ENCODE measurements at places on chromosomes 7 and 10.

DNA sequence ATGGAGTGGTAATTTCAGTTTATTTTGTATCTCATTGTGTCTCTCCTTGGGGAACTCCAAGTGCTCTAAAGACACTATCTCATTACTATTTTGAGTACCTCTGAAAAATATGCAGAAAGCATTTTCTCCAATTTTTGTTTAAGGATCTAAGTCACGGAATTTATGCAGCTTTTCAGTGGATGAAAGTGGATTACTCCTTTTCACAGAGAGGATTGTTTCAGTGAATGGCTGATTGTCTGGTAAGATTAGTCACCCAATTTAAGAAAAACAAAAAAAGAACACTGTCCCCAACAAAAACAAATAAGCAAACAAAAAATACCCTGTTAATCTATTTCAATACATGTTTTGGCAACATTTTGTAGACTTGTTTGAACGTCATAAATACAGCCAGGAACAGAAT, 338.3 kb upstream of the TEX47 start:
- no peak for DNase-seq

GRCh38 chr7:151616443-151617213, 96.9 kb upstream of the RHEB start:
- no peak for DNase-seq

DNA sequence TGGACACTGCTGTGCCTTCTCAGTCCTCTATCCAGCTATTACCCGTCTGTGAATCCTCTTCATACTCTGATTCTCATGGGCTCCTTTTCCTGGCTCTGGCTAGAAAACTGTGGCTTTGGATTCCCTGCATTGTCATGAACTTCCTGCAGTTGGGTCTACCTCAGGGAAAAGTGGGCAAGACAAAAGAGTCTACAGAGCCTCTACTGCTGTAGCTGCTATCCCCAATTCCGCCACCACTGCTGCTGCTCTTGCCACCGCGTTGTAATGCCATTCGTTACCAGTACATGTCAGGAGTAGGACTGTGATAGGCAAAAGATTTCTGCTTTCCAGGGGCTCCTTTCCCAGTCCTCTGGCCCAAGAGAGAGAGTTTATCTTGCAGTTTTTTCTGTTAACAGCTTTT, 23.9 kb upstream of the PPP1R17 start:
- no peak for DNase-seq

DNA sequence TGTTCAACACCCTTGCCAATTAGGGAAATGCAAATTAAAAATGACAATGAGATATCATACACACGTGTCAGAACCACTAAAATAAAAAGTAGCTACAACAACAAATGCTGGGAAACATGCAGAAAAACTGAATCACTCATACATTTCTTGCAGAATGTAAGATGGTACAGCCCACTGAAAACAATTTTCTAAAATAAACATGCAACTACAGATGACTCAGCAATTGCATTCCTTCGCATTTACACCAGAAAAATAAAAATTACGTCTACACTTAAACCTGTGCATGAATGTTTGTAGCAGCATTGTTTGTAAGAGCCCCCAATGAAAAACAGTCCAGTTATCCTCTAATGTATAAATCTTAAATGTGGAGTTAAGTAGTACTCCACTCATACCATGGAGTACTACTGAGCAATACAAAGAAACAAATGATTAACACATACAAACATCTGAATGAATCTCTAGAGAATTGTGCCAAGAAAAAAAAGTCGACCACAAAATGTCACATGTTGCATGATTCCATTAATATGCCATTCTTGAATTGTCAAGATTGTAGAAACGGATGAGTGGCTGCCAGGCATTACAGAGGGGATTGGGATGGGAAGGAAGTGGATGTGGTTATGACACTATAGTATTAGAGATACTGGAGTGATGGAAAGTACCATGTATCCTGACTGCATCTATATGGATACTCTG, 134.6 kb upstream of the NPSR1 start:
- DNase-seq = no peak

DNA sequence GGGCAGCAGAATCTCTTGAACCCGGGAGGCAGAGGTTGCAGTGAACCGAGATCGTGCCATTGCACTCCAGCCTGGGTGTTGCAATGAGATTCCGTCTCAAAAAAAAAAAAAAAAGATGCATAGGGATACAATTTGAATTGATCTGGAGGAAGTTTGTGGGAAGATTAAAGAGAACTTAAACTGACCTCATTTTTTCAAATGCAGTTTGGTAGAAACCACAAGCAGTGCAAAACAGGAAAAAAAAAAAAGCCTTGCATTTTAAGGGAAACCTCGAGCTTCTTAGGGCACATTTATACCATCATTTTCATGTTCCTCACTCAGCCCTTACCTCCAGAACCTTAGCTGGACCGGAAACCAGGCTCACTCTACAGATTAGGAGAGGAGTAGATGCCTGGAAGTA, 2.8 kb downstream of the KCTD7 start:
- no peak for DNase-seq

- DNase-seq = no peak
These were observed 4.5 kb upstream of the ZNF438 start for GRCh38 chr10:31036209-31036608.

DNA sequence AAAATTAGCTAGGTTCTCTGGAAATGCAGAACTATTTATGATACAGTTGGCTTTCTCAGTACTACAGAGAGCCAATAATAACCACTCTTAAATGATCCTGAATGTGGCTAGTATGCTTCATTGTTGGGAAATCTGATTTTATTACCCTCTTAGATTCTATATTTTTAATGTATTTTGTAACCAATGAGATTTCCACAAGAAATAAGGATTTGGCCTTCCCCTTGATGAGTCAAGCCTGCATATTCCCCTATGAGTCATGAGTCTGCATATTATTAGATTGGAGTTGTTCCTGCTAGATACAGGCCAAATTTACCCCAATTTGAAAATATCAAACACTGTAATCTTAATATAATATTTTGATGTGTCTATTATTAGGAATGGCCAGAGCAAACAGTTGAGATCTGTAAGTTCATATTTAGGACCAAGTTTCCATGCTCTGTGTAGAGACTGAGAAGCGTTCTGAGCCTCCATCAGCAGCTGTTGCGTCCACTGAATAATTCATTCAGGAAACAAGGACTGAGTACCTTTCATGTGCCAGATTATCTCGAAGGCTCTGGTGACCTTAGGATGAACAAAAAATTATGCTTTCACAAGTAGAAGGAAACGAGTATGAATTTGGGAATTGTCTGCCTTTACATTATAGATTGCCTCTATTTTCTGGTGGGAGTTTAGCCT, 793.4 kb downstream of the NRG3 start:
- no peak for DNase-seq

- no peak for DNase-seq
These were observed 7.9 kb downstream of the TBL2 start for GRCh38 chr7:73570521-73570920.

DNA sequence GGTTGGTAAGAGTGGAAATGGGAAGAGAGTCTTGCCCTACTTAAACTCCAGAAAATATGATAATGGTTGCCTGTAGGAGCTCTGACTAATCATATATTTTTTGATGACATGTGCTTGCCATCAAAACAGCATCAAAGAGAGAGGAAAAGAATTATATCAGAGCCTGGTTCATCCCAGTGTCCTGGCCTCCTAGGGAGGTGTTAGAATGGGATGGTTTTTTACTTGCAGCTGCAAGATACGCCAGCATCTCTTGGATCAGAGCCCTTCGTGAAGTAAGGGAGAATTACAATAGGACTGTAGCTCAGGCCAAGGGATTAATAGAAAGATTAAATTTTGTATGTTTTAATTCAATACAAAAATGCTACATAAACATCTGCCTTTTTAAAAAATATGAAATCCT, 177.6 kb upstream of the HDAC9 start:
- DNase-seq = no peak

- no peak for DNase-seq
These were observed 191.2 kb downstream of the CSTF2T start for GRCh38 chr10:51508156-51508555.

GRCh38 chr7:85290269-85290668, 103.4 kb upstream of the SEMA3D start:
- no peak for DNase-seq

DNA sequence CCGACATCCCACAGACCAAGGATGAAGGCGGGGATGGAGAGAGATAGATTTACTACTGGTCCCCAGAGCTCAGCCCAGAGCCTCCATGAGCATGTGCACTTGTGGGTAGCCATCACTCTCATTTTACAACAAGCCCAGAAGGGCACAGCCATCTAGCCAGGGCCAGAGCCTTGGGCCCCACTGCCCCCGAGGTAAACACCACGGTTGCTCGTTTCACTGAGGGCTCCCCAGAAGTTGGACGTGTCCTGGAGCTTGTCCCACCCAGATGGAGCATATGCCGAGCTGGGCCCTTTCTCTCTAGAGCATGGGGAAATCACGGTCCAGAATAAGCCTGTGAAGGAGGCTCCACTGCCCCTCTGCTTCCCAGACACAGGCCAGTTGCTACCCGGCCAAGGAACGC, 9.0 kb upstream of the TMEM120A start:
- no peak for DNase-seq

GRCh38 chr10:4053940-4054339, 268.9 kb upstream of the KLF6 start:
- no peak for DNase-seq

DNA sequence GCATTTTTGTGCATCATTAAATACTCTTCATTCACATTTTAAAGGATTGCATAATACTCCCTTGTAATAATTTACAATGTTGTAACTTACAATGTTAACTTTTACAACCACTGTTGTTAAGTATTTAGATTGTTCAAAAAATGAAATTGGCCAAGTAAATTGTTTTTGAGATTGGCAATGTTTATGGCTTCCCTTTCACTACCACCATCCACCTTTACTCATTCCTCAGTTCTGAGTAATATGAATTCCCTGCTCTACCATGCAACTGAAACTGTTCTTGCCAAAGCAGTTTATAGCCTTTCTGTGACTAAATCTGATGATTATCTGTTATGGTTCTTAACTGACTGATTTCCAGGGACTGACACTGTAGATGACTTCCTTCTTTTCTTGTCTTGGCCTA, 80.5 kb upstream of the TMEM106B start:
- no peak for DNase-seq

DNA sequence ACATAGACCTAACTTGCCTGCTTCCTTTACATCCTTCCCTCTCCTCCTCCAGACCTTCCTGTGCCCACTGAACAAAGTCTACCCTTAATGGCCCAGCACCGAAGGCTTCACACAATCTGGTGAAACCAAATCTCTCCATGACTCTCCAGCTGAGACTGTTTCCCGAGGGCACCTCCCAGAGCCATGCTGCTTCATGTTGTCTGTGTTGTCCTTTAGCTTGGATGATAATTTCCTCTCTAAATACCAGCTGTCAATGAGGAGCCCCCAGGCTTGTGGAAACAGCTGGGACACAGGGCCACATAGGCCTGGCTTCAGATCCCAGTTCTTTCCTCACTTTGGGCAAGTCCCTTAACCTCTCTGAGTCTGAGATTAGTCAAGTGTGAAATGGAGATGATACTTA, 54.3 kb downstream of the DLD start:
- no peak for DNase-seq

- DNase-seq = no peak
These were observed 70.6 kb downstream of the CDK6 start for GRCh38 chr7:92765725-92766124.

- DNase-seq = no peak
These were observed 183.7 kb downstream of the CACNB2 start for GRCh38 chr10:18323916-18324315.

DNA sequence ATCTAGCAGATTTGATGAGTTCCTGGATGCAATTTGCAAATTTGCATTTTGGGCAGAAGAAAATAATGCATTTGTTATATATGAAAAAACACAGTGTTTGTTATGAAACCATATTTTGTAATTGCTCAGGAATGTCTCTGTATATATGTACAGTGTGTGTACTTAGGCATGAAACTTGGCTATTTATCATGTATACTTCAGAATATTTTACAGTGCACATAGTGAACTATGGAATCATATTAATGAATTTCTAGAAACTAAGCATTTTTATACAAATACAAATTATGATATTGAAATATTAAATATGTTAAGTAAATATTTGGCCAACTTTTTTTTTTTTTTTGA, 107.5 kb downstream of the TWIST1 start:
- no peak for DNase-seq

- no peak for DNase-seq
These were observed 153.2 kb upstream of the ADCY1 start for GRCh38 chr7:45420843-45421495.

Measured in stimulated activated CD4-positive, alpha-beta T cell treated with anti-CD3 and anti-CD28 coated beads, Interleukin-1b, Interleukin-23, amount 100 ng/mL, for 24 hours (primary cell).